ENCODE measurements at places on chromosomes 4 and X.

DNA sequence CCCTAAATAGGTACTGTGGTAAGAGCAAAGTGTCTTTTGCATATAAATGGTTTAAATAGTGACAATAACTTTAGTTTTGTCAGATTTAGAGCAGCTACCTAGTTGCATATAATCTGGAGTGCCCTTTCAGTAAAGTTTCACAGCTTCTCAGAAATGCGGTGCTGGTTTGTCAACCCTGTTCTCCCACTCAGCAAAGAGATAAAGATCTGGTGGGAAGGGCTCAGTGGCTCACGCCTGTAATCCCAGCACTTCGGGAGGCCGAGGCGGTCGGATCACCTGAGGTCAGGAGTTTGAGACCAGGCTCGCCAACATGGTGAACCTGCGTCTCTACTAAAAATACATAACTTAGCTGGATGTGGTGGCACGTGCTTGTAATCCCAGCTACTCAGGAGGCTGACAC, 45.6 kb upstream of the TENM3 start:
- no peaks in the 10 kb centered on the region for H3K4me1 ChIP-seq
- no peaks in the 10 kb centered on the region for H3K36me3 ChIP-seq
- no peak overlapping the region for H3K27ac ChIP-seq

- peaks cover 5% of the 10 kb centered on the region for H3K27me3 ChIP-seq
- no peak for DNase-seq
- no peaks in the 10 kb centered on the region for H3K4me1 ChIP-seq
- H3K36me3 ChIP-seq, result no peaks in the 10 kb centered on the region
These were observed 19.6 kb upstream of the TCEAL4 start for GRCh38 chrX:103565752-103566151.

- DNase-seq, result no peak
- peaks cover 9% of the 10 kb centered on the region for H3K27me3 ChIP-seq
- H3K4me3 ChIP-seq, result no peak overlapping the region
- no peaks in the 10 kb centered on the region for H3K4me1 ChIP-seq
- no peaks in the 10 kb centered on the region for H3K36me3 ChIP-seq
These were observed 206.7 kb downstream of the MGST2 start for GRCh38 chr4:139872274-139872673.

GRCh38 chr4:169484485-169484884, 127.9 kb downstream of the NEK1 start:
- no peak for DNase-seq
- H3K27ac ChIP-seq, result no peak overlapping the region
- H3K27me3 ChIP-seq, result no peaks in the 10 kb centered on the region
- no peak overlapping the region for H3K4me3 ChIP-seq
- no peaks in the 10 kb centered on the region for H3K4me1 ChIP-seq

DNA sequence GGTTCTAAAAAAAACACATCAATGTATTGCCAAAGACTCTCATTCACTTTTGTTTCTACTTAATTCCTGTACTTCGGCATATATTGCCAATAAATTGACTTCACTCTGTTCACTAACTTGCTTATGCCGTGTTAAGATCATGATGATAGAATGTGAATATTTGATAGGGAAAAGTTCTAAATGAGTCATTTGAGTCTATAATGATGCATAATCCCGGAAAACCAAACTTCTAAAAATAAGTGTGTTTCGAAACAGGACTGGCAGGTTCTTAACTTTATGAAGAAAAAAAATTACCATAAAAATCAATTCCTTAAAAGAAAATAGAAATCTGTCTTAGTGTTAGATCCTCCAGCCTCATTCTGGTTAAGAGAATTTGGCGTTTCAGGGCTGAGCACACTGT, 387.5 kb upstream of the FTHL17 start:
- no peak overlapping the region for H3K4me3 ChIP-seq
- no peaks in the 10 kb centered on the region for H3K27me3 ChIP-seq
- H3K36me3 ChIP-seq, result no peaks in the 10 kb centered on the region
- no peak for DNase-seq
- no peaks in the 10 kb centered on the region for H3K4me1 ChIP-seq
